ENCODE measurements at places on chromosomes 11 and 22.

GRCh38 chr11:62012451-62012831, 45.0 kb upstream of the FTH1 start:
- DNase-seq = no peak

- DNase-seq = no peak
These were observed 14.4 kb upstream of the CDC42EP1 start for GRCh38 chr22:37545703-37546436.

GRCh38 chr22:43433451-43434274, 21.8 kb downstream of the MPPED1 start:
- no peak for DNase-seq

GRCh38 chr22:49966774-49967705, 6.5 kb downstream of the PIM3 start:
- DNase-seq = peak; percentile 6

DNA sequence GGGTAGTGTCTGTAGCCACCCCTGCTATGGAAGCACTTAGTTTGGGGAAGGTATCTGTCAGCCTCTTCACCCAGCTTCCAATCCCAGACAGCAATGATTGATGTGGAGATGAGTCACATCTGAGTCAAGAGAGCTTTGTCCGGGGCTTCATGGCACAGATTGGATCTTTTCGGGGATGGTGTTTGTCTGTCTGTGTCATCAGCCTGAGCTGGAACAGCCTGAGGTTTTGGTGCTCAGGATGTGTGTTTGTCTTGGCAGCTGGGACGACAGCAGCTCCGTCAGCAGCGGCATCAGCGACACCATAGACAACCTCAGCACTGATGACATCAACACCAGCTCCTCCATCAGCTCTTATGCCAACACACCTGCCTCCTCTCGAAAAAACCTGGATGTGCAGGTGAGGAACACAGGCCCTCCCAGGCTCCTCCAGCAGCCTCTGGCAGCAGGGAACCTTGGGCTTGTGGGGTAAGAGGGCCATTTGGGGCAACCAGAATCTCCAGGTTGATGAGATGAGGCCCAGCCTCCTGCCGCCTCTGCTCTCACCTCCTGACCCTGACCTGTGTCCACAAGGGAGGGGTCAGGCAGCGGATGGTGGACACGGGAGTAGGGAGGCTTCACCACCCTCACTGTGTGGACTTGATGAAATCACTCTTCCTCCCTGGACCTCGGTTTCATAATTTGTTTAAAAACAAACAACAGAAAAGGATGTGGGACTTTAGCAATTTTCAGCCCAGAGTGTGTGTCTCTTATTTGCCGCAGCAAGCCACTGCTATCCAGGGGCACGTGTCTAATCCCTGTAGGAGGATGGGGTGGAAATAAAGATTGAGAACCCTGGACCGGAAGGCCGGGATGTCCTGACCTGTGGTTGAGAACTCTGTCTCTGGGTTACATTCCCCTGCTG, 124.3 kb downstream of the DBX1 start:
- DNase-seq = no peak

GRCh38 chr11:88280673-88281316, 56.7 kb downstream of the CTSC start:
- no peak for DNase-seq

GRCh38 chr11:57742087-57742452, 779 bp downstream of the SELENOH start:
- DNase-seq = no peak

GRCh38 chr22:29722587-29722986, 2.8 kb downstream of the CABP7 start:
- DNase-seq = no peak

GRCh38 chr11:13666708-13667107, 1.8 kb upstream of the FAR1 start:
- no peak for DNase-seq

GRCh38 chr11:35826949-35827348, 116.9 kb upstream of the LDLRAD3 start:
- DNase-seq = no peak

DNA sequence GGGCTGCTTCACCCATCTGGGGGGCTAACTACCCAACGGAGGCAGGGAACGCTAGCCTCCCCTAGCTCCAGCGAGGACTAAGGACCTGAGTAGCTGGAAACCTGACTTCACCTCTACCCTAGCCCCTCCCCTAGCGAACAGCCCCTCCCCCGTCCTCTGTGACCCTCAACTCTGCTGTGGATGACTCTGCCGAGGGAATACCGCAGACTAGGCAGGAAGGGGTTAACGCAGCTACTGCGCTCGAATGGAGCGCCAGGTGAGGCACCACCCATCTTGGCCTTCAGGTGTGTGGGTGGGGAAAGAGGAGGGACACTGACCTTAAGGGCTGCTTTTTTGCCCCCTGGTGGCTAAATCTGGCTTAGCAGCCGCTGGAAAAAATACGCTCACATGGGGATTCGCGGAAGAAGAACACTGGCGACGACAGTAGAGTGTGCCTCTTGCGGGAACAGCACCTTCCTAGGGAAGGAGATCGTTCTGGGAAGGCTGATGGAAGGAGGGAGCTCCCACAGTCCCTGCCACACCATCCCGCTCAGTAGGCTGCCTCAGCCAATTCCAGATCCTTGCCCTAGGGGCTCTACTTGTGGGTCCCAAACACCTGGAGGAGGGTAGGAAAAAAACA, 4.5 kb upstream of the BCL9L start:
- peak; percentile 85 for DNase-seq

DNA sequence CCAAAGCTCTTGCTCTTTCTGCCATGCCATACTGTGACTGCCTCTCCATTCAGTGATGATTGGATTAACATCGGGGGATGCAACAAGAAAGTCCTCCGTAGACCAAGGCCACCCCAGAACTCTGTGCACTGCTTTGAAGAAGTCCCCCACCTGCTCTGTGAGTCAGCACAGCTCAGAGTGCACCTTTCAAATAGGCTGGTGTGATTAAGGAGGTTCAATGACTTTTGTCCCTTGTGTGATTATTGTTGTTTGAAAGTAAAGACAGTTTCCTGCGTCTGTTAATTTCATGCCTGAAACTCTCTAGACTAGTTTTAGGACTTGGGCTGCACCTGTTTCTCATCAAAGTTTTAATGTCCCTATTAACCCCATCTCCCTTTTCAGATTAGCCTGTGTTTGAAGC, 33.0 kb upstream of the DBX1 start:
- DNase-seq = no peak

DNA sequence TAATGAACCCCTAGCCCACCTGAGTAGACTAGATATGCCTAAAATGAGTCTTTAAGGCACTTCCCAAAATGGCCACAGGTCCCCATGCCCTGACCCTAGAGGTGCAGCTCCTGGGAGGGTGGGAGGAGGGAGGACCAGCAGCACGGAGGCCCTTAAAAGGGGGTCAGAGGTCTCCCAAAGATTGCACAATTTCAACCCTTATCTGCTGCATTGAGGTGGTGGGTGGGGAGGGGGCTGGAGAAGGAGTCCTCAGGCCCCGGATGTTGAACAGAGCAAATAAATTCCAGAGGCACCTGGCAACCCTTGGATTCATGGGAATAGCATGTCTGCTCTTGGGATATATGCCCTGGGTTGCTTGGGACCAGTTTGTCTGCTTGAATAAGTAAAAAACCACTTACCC, 57.6 kb downstream of the NAV2 start:
- DNase-seq = no peak

- DNase-seq = no peak
These were observed 47.5 kb downstream of the IRAG1 start for GRCh38 chr11:10646005-10646404.

- no peak for DNase-seq
These were observed 171.7 kb downstream of the INSC start for GRCh38 chr11:15286465-15286864.

DNA sequence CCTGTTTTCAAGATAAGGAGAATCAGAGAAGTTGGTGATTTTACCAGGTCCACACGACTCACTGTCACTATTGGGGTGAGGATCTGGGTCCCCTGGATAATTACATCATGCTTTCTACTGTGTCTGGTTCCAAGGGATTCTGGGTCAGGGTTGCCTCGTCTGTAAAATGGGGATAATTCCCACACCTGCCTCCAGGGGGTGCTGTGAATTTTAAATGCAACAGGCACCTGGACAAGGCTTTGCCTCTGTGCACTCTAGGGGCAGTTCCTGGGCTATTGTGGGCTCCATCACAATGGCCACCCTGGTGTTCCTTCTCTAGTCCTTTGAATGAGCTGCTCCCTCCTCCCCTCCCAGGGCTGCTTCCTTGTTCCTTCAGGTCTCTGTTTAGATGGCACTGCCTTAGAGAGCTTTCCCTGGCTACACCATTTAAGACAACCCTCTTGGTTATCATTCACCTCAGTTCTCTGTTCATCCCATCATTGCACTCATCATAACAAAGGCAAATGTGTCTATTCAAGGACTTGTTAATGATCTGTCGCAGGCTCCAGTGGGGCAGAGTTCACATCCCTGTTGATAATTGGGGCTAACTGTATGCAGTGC, 178.6 kb downstream of the MIAT start:
- DNase-seq = peak; percentile 37

- DNase-seq = no peak
These were observed 220.0 kb downstream of the TRPC6 start for GRCh38 chr11:101363706-101364275.

GRCh38 chr11:57397394-57397990, 7.0 kb upstream of the PRG2 start:
- no peak for DNase-seq

DNA sequence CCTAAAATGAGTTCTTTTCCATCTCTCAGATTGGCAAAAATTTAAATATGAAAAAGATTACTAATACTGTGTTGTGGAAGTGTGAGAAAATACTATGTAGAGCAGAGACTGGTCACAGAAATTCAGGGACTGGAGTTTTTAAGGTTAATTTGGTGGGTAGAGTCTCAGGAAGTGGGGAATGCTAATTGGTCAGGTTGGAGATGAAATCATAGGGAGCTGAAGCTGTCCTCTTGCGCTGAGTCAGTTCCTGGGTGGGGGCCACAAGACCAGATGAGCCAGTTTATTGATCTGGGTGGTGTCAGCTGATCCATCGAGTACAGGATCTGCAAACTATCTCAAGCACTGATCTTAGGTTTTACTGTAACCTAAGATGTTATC, 29.4 kb upstream of the TMEM86A start:
- no peak for DNase-seq

DNA sequence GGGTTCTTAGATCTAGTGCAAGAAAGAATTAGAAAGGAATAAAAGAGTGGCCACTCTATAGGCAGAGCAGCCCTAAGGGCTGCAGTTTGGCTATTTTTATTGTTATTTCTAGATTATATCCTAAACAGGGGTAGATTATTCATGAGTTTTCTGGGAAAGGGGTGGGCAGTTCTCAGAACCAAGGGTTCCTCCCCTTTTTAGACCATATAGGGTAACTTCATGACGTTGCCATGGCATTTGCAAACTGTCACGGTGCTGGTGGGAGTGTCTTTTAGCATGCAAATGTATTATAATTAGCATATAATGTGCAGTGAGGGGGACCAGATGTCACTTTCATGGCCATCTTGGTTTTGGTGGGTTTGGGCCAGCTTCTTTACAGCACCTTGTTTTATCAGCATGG, 44.6 kb downstream of the METTL15 start:
- DNase-seq = no peak

DNA sequence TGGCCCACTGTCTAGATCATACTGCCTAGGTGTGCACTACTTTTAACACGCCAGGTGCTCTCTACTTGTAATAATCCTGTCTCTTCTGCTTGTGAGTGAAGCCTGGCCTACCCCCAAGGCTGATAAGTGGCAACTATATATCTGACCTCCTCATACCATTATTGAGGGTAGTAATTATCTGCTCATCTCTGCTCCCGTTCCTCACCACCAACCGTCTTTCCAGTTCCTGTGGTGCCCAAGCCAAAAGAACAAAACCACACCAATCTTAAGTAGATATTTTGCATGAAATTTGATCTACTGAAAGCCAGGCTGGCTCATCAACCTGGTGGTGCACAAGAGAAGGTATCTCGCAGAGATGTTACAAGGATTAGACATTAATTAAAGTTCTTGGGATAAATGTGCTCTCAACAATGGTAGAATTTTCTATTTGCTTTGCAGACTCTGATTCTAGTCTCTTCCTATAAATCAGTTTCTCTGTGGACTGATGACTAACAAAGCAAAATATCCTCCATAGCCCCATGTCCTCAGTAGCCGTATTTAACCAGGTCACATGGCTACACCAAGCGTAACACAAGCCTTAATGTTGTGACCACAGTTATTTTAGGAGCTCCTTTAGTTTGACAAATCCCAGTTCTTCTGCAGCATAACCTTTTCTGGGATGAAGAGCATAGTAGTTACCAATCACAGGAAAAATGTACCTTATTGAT, 267.2 kb downstream of the NTM start:
- DNase-seq = no peak

DNA sequence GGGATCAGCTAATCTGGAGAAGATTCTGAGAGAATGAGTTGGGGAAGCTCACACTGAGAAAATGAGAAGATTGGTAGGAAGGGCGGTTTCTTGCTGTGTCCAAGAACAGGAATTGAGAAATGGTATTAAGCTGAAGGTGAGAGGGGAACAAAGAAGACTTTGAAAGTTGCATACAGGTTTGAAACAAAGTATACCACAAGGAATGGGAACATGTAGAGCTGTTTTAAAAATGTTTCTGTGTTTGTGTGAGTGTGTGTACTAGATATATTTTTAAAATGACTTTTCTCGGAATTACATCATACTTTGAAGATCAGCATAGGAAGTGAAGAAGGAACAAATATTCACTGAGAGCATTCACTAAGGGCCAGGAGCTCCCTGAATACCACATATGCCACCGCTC, 24.4 kb upstream of the IZUMO1R start:
- no peak for DNase-seq

DNA sequence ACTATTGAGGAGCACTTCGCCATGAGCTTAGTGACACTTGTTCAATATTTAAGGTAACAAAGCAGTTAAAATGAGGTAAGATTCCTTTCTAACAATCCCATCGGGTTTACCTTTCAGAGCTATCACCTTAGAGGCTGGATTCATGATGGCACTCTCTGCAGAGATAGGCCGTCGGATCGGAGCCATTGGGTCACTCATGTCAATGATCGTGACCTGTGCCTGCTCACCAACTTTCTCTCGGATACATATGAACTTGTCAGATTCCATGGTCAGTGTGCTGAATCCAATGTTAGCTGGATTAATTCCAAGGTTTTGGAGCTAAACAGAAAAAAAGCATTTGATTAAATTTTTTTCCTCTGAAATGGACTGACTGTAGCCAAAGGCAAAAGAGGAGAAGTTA, 16.0 kb downstream of the CLTCL1 start:
- no peak for DNase-seq

GRCh38 chr11:36509201-36509639, 852 bp downstream of the TRAF6 start:
- no peak for DNase-seq

GRCh38 chr11:104858882-104859775, 39.1 kb downstream of the CASP12 start:
- no peak for DNase-seq

- DNase-seq = no peak
These were observed 941.6 kb upstream of the CHORDC1 start for GRCh38 chr11:91164452-91164822.

Data from activated gamma-delta T cell treated with Interleukin-2 at 50 U/mL for 16 hours (primary cell).